ENCODE measurements at places on chromosomes 4 and X.
A peak's percentile ranks its signal among the peaks of the same experiment; 100 is the strongest.

GRCh38 chr4:86033171-86033570 is 326.7 kb downstream of the MAPK10 start:
- no peak for DNase-seq

DNA sequence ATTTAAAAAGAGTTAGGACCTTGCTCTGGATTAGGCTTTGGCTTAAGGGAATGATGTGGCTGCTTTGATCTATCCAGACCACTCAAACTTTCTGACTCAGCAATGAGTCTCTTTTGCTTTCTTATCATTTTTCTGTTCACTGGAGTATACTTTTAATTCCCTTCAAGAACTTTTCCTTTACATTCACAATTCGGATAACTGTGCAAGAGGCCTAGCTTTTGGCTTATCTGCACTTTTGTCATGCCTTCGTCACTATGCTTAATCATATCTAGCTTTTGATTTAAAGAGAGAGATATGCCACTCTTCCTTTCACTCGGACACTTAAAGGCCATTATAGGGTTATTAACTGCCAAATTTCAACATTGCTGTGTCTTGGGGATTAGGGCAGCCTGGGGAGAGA is 147.9 kb downstream of the DCHS2 start:
- DNase-seq, result no peak

DNA sequence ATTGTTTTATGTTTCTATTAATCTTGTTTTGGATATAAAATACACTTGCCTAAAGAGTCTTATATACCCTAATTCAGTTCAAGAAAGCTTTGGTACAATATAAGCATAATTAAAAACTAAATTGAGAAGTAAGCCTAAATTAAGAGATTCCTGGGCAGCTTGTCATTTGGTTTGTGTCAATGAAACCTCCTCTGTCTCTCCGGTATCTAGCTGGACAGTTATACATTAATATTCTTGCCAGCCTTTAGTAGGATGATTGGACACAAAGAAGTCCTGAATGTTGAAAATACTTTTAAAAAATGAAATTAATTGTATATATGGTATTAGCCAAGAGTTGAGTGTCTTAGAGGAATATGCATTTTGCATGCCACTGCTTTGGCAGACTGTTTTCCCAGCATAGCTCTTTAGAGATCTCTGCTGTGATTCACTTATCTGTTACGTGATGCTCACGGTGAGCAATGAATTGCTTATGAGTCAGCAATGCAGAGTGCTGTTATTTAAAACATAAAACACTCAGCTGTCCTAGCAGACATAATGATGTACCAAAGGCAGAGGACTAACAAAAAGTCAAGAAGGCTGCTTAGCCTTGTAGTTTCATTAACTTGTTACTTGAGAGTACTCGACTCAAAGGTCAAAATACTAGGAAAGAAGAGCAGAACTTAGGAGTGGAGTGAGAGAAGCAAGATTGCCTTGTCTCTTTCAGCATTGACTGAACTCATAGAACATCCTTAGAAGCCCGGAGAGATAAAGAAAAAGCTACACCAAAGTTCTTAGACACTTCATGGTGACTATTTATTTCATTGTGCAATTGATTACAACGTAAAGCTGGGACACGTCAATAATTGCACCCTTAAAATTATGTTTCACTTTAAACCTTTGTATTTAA is 1296.1 kb upstream of the PCDH7 start:
- DNase-seq, result no peak

GRCh38 chr4:5144384-5144783 is 93.1 kb downstream of the STK32B start:
- no peak for DNase-seq

DNA sequence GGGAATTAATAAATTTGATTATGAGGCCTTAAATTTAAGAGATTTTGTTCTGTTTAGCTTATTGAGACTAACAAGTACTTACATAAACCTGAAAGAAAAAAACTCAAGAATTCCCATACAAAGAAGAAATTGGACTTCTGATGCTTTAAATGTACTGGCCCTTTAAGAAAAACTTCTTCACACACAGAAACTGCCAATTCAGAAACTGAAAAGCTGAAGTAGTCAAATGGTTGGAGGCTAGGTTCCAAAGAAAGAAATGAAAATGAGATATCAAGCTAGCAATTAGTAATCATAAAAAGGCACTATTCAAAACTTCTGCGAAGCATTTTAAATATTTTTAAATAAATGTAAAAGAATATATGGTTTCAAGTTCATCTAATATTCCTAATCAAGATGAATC is 151.3 kb downstream of the THOC2 start:
- no peak for DNase-seq

- DNase-seq, result no peak
Observed at GRCh38 chr4:72663828-72664227, 94.8 kb upstream of the ADAMTS3 start.

- no peak for DNase-seq
Observed at GRCh38 chr4:107792711-107793110, 32.0 kb upstream of the SGMS2 start.

DNA sequence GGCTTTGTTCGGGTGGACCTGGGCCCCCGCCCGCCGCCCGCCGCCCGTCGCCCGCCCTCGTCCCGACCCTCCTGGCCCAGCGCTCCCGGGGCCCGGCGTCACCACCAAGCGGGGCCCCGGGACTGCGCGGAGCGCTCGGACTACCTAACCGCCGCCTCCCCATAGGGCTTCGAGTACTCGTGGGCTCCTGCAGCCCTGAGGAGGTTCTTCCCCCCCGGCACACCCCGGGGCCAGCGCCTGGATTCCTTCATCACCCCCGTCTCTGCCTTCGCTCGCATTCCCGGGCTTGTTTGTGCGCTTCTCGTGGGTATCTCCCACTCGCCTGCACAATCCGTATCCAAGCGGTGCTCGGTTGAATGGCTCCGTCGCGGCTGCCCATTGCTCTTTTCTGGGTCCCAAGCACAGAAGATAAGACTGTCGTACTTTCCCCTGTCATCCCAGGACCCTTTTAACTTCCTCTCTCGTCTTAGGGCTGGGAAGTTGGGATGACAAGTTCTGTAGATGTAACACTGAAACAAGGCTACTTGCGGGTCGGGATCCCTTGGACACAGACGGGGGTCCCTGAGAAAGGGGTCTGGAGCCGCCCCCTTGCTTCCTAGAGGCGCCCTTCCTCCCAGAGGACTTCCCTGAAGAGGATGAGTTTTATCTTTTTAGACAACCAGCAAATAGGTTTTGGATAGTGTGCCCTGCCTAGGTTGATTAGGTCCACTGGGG is 565 bp downstream of the MOB1B start:
- DNase-seq, result peak; percentile 80

DNA sequence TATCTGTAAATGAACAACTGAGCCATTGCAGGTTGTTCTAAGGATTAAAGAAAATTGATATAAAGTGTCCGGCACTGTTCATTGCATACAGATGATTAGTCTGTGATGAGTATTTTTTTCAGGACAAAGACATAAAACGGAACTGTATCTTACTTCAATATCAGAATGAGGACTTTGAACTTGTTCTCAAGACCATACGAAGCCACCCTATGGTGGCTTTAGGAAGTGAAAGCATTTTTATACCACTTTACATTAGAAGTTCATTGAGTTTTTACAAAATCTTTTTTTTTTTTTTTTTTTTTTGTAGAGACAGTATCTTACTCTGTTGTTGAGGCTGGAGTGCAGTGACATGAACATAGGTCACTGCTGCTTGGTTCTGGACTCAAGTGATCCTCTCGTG is 45.2 kb upstream of the TRIM2 start:
- no peak for DNase-seq

GRCh38 chr4:173520921-173521466 is 9.0 kb downstream of the HAND2 start:
- no peak for DNase-seq

GRCh38 chr4:122379239-122379638 is 428 bp downstream of the ADAD1 start:
- DNase-seq, result peak; percentile 15

Measured in D341Med (cell line).